ENCODE measurements at places on chromosomes 5 and 9. TPM values are rescaled to one million over a fixed set of nuclear protein-coding genes. Genes with fewer than 3 reads are reported as not detected.

GRCh38 chr5:67192719-67193438, 3.7 kb downstream of the CD180 start:
- DNase-seq = no peak

Gene LAMC3
- 0.66 TPM for total RNA-seq

Gene PCDH12
- 7.6 TPM for total RNA-seq

DNA sequence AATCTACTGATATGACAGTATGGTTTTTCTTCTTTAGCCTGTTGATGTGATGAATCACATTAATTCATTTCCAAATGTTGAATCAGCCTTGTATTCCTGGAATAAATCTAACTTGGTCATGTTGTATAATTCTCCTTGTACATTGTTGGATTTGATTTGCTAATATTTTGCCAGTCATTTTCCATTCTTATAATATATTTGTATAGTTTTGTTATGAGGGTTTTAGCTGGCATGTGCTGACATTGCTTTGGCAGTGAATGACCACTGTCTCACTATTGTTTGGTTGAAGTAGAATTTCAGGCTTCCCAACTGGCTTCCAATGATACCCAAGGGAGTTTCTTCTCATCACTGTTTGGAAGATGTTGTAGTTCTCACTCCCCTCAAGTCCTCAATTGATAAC, 983.0 kb upstream of the PTPRD start:
- no peak for DNase-seq

Gene TMOD1
- total RNA-seq = 186 TPM

DNA sequence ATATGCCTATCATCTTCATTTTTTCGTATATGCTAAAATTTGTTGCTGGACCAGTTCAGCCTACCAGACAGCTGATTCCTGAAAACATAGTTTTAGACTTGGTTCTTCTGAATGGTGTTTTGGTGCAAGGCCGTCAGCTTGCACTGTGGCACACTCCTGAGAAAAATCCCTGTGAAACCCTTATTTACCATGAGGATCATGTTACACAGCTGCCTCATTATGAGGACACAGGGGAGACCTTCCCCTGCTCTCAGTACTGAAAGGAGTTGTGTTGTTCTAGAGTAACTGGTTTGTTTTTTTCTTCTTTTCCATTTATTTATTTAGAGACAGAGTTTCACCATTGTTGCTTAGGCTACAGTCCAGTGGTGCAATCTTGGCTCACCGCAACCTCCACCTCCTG, 37.6 kb downstream of the MAST4 start:
- DNase-seq = no peak

GRCh38 chr5:151270599-151270998, 17.6 kb downstream of the GM2A start:
- no peak for DNase-seq

DNA sequence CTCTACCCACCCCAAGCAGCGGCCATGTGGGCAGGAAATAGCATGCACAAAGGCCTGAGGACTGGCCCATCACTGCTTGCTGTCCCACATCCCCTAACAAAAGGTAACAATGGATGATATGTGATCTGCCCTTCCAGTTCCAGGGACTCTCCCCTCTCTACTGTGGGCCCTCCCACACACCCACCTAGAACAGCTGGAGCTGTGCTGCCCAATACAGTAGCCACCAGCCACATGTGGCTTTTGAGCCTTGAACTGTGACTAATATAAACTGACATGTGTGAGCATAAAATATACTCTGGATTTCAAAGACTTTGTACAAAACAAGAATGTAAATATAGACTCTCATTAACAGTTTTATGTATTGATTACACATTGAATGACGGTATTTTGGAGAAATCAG, 78.1 kb downstream of the C5orf15 start:
- DNase-seq = no peak

- no peak for DNase-seq
These were observed 292.6 kb downstream of the MCTP1 start for GRCh38 chr5:94992325-94992724.

DNA sequence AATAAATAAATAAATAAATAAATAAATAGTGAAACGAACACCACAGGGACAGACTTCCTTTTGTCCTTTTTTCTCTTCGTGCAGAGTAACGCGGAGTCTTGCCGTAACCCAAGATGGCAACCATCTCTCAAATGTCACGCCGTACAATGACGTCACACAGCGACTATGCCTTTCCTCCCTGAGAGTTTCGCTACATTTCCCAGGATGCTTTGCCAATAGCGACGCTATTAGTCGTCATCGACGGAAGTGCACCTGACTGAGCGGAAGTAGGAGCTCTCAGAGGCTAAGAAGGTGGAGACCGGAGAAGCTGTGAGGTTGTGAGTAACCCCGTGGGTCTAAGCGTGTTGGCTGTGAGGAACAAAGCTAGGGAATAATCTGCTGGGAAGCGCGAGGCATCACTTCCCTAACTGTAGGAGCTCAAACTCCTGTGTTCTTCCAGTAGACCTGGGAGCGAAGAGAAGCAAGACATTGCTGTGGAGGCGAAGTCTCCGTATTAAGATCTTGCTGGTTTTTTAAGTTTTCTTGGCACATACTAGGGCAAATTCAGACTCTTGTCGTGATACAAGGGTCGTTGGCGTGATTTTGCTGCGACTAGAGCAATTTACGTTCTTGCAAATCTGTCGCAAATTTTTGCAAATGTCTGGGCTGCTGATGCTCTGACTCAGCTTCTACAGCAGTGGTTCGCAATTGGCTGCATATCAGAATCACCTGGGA, at the start of gene TTC1:
Gene TTC1, plus strand, starts transcription at position 263 of the 714 bp plus-strand sequence. CDS start 1,390 bp downstream, outside the sequence.
- DNase-seq = peak; percentile 91

DNA sequence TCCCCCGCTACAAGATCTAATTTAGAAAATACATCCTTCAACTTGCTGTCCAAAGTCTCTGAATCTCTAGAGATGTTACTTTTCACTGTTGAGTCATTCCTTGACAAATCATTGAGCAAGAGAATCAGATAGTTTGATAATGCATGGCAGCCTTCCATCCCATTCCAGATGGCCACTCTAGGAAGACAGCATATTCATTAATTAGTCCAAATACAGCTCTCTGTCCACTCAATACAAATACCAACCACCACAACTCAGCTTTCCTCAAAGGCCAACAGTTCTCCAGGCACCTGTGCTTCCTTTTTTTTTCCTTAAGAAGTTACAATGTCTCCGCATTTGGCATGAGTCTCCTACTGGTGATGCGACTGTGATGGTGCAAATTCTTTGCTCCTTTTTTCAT, 72.3 kb downstream of the DROSHA start:
- DNase-seq = no peak

Gene IL13
- not detected for total RNA-seq

DNA sequence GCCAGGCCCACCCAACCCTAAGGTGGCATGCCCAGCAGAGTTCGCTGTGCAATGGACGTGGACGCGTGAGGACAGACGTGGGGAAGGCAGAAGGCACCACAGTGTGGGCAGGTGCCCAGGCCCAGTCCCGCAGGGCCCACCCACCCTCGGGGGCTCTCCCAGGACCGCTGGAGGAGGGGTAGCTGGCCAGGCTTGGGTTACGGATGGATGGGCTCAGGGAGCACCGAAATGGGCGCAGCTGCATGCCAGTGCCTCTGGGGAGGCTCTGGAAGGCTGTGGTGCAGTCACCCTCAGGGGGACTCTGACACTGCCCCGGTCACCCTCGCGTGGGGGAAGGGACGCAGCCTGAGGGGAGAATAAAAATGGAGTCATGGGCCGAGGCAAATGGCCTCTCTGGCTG, 9.6 kb upstream of the GPSM1 start:
- DNase-seq = no peak

- no peak for DNase-seq
These were observed 4.2 kb downstream of the SKP2 start for GRCh38 chr5:36156121-36156601.
